ENCODE measurements at places on chromosomes 3 and 15. TPM values are rescaled to one million over a fixed set of nuclear protein-coding genes. Genes with fewer than 3 reads are reported as not detected.

DNA sequence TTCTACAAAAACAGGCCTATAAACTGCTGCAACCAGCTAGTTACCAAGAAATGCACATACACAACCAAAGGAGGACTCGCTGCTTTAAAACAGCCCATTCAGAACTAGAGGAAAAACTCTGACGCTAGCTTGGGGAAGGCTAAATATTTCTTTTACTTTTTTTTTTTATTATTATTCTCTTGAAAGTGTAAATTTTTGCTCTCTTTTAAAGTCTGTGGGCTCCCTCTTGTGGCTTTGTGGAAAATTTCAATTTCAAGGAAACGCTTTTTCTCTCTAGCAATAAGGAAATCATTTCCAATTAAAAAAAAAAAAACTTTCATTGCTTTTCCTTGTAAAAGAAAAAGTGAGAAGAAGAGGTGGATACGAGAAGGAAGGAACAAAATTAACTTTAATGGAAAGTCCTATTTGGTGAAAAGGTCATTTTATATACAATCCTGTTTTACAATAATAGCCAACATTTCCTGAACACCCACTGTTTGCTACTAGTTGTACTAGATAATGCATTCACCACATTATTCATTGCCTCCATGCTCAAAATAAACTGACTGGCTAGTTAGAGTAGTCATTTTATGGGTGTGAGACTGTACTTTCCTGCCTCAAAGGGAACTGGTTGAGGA, 51.2 kb upstream of the SAMMSON start:
- H3K27ac ChIP-seq = no peak overlapping the region
- H3K4me1 ChIP-seq = no peaks in the 10 kb centered on the region
- no peaks in the 10 kb centered on the region for H3K36me3 ChIP-seq
- no peak for DNase-seq
- H3K4me3 ChIP-seq = no peak overlapping the region
- H3K27me3 ChIP-seq = no peaks in the 10 kb centered on the region

- H3K27ac ChIP-seq = no peak overlapping the region
- no peak for DNase-seq
- H3K4me3 ChIP-seq = no peak overlapping the region
- no peaks in the 10 kb centered on the region for H3K36me3 ChIP-seq
- H3K27me3 ChIP-seq = no peaks in the 10 kb centered on the region
Observed at GRCh38 chr3:99023590-99024192, 122.2 kb upstream of the DCBLD2 start.

- H3K36me3 ChIP-seq = peaks cover 28% of the 10 kb centered on the region
- DNase-seq = no peak
- H3K4me1 ChIP-seq = no peaks in the 10 kb centered on the region
Observed at GRCh38 chr15:64110950-64111678, 15.3 kb downstream of the SNX1 start.

GRCh38 chr15:61222010-61222409, 7.1 kb downstream of the RORA start:
- H3K27me3 ChIP-seq = no peaks in the 10 kb centered on the region
- H3K4me1 ChIP-seq = peaks cover 3% of the 10 kb centered on the region
- no peaks in the 10 kb centered on the region for H3K36me3 ChIP-seq
- DNase-seq = no peak
- no peak overlapping the region for H3K27ac ChIP-seq

GRCh38 chr3:47016086-47016933, 36.8 kb downstream of the NBEAL2 start:
- H3K4me3 ChIP-seq = no peak overlapping the region
- no peak for DNase-seq
- no peak overlapping the region for H3K27ac ChIP-seq
- no peaks in the 10 kb centered on the region for H3K27me3 ChIP-seq
- H3K4me1 ChIP-seq = peaks cover 34% of the 10 kb centered on the region

DNA sequence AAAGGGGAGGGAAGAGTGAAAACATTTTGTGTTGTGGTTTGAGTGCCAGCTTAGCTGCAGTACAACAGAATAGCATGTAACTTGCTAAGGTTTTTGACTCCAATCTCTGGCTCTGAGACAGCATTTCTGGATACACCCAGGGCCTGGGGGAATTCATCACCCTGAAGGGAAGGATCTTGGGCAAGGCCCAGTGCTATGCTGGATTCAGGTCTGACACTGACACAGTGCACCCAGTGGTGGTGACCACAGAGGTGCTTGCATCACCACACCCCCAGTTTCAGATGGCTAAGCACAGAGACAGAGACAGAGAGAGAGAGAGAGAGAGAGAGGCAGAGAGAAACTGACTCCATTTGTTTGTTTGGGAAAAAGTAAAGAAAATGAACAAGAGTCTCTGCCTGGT, 74.1 kb upstream of the KBTBD8 start:
- H3K4me1 ChIP-seq = no peaks in the 10 kb centered on the region
- no peak overlapping the region for H3K27ac ChIP-seq
- no peak for DNase-seq
- H3K36me3 ChIP-seq = no peaks in the 10 kb centered on the region
- H3K4me3 ChIP-seq = no peak overlapping the region

DNA sequence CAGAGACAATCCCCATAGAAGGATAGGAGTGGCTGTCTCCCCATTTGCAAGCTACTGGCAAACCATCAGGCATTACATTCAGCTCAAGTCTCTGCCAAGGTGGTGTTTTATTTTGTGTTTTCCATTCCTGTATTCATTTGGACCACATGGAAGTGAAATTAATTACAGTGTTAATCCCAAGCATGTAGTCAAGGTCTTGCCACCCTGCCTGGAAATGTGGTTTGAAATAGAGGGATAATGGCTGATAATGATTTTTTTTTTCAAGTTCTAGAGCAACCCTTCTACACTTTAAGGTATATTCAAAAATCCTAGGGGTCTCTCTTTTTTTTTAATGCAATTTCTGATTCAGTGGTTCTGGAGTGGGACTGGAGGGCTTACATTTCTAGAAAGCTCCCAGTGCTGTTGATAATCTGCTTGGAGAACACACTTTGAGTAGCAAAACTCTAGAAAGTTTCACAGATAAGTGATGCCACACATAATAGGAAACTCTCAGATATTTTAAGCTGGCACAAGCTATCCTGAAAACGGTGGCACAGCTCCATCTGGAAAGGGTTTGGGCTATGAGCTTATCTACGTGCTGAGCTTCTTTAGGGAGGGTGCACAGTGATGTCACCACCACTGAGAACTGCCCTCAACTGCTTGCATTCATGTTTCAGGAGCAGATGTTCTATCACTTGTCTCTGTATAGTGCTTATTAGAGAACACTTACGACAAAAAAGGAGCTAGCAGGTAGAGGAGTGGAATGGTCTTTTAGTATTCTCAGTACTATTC, 140.1 kb upstream of the IL12A start:
- no peak for DNase-seq
- H3K4me3 ChIP-seq = no peak overlapping the region
- no peak overlapping the region for H3K27ac ChIP-seq
- no peaks in the 10 kb centered on the region for H3K27me3 ChIP-seq
- H3K4me1 ChIP-seq = peaks cover 29% of the 10 kb centered on the region
- H3K36me3 ChIP-seq = no peaks in the 10 kb centered on the region

- no peak overlapping the region for H3K27ac ChIP-seq
- H3K4me1 ChIP-seq = no peaks in the 10 kb centered on the region
- no peak overlapping the region for H3K4me3 ChIP-seq
- no peak for DNase-seq
- 0 out of 2 replicates have a peak, but pooled peaks cover 2% of the 10 kb centered on the region for H3K36me3 ChIP-seq
- H3K27me3 ChIP-seq = no peaks in the 10 kb centered on the region
Observed at GRCh38 chr3:42588625-42589024, 2.0 kb upstream of the SS18L2 start.

- no peak overlapping the region for H3K27ac ChIP-seq
- H3K27me3 ChIP-seq = 0 out of 2 replicates have a peak, but pooled peaks cover 5% of the 10 kb centered on the region
- H3K36me3 ChIP-seq = no peaks in the 10 kb centered on the region
- no peak overlapping the region for H3K4me3 ChIP-seq
- H3K4me1 ChIP-seq = peaks cover 9% of the 10 kb centered on the region
Observed at GRCh38 chr3:13087320-13087990, 14.2 kb upstream of the IQSEC1 start.

DNA sequence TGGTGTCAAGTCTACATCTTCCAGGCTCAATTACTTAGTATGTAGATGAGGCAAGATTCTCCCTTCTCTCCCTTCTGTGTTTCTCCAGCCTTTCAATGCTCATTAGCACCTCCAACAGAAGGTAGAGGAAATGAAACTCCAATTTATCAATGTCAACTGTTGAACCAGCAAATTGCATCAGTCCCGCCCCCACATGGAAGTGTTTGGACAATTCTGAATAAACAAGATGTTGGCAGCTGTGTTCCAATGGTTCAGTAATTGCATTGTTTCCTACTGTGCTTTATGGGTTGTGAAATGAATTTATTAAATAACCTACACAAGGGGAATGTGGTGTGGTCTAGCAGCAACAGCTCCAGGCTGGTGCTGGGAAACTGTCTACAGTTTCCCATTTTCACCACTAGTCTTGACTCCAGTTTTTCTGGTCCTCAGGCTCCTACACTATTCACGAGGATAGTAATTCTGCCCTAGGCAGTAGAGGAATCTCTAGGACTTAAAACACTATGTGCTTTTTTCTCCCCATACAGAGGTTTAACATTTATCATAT, 91.9 kb downstream of the MB21D2 start:
- no peaks in the 10 kb centered on the region for H3K27me3 ChIP-seq
- H3K4me1 ChIP-seq = peaks cover 25% of the 10 kb centered on the region
- DNase-seq = peak; percentile 17
- H3K27ac ChIP-seq = no peak overlapping the region

GRCh38 chr3:128195369-128195768, 42.1 kb downstream of the EEFSEC start:
- H3K36me3 ChIP-seq = no peaks in the 10 kb centered on the region
- H3K27me3 ChIP-seq = no peaks in the 10 kb centered on the region
- no peak for DNase-seq
- no peaks in the 10 kb centered on the region for H3K4me1 ChIP-seq

DNA sequence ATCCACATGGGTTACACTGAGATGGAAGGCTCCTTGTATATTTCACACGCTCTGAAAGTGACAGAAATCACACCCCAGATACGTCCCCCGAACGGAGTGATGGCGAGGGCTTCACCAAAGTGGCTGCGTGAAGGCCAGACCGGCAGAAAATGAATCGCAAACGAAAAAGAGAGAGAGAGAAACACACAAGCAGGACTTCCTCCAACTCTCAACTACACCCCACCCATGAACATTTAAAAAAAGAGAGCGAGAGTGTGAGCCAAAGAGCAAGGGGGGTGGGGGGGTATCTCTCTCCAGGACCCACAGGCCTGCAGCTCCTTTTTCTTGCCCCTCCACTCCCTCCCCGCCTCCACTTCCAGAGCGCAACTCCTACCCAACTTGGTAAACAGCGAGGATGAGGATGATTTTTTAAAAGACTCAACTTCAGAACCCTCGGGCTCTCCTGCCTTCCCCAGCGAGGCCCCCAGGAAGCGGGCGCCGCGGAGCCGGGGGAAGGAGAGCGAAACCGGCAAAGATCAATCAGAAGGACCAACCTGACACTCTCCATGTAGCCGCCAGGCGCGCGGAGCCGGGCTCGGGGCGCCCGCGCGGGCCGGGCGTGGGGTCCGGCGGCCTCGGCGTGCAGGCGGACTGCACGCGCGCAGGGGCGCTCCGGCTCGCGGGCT, 519.1 kb downstream of the FOXP1 start:
- peaks cover 9% of the 10 kb centered on the region for H3K4me1 ChIP-seq
- peak overlapping the region; percentile 43 for H3K27ac ChIP-seq
- H3K4me3 ChIP-seq = peak overlapping the region; percentile 76
- no peaks in the 10 kb centered on the region for H3K36me3 ChIP-seq
- H3K27me3 ChIP-seq = no peaks in the 10 kb centered on the region

SLC28A2 gene
- not detected for total RNA-seq

CIDEC gene
- total RNA-seq = not detected

DTX3L gene
- total RNA-seq = 12.7 TPM

PPM1M gene
- 7.6 TPM for total RNA-seq

PIF1 gene
- 21.6 TPM for total RNA-seq

ABCF3 gene
- 32.6 TPM for total RNA-seq

Measured in SJCRH30 (cell line).